8988T (cell line): ENCODE measurements at places on chromosomes 3 and 15.

- DNase-seq = no peak
These were observed 58.9 kb downstream of the RAB7A start for GRCh38 chr3:128784843-128785242.

- no peak for DNase-seq
These were observed 41.1 kb upstream of the SRGAP3 start for GRCh38 chr3:9290566-9290965.

DNA sequence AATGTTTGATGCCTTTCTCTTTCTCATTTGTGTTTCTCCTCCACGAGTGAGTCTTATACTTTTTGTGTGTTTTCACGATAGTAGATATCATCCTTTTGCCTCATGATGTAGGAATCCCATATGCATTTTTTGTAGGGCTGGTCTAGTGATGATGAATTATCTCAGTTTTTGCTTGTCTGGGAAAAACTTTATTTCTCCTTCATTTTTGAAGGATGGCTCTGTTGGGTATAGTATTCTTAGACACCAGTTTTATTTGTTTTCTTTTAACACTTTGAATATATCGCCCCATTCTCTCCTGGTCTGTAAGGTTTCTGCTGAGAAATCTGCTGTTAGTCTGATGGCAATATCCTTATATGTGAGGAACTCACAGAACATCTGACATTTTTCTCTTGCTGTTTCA is 18.3 kb downstream of the CEP63 start:
- no peak for DNase-seq

DNA sequence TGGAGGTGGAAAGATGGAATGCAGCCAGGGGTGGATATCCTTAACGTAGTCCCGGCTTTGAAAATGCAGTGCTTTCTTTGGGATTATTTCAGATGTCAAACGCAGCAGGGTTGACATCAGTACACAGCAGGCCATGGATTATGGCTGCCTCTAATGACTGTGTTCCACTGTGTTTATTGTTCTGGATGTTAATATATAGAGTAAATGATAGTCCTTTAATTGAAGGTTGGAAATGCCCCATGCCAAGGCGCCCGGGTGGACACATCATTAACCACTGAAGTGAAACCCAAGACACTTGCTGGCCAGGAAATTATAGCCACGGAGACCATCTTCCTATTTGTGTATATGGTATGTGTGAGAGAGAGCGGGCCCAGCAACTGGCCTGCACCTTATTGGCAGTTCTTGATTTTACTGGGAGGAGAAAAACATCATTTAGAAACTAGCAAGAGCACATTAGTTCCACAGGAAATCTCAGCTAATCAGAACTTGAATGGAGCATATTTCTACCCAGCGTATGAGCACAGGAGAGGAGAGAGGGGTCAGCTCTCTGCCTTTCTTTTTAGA is 254.9 kb upstream of the RASGRP1 start:
- DNase-seq = no peak

- no peak for DNase-seq
These were observed 42.7 kb downstream of the GOLGA6A start for GRCh38 chr15:74039656-74040010.

DNA sequence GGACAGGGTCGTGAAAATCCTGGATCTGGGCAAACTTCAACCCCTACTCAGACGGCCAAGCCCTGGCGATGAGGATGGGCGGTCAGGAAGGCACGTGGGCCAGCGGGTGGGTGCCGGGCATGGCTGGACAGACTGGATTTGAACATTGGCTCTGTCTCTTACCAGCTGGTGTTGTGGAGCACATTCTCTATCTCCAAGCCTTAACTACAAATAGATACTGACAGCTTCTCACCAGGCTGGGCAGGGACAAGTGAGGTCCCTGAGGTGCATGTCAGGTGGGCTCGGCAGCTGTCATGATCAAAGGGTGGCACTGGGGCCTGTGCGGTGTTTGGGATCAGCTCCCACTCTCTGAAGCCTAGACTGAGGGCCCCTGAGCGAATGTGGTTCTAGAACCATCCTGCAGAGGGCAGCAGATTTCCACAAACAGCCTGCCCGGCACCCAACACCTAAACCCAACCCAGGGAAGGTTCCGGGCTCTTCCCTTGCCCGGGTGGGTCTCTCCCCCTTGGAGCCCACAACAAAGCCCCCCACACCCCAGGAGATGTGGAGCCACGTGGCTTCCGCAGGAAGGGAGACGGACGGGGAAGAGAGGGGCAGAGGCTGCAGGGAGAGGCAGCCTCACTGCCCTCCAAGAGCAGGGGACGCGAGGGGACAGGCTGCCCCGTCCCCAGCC is 58.4 kb downstream of the RGMA start:
- DNase-seq = peak; percentile 69

DNA sequence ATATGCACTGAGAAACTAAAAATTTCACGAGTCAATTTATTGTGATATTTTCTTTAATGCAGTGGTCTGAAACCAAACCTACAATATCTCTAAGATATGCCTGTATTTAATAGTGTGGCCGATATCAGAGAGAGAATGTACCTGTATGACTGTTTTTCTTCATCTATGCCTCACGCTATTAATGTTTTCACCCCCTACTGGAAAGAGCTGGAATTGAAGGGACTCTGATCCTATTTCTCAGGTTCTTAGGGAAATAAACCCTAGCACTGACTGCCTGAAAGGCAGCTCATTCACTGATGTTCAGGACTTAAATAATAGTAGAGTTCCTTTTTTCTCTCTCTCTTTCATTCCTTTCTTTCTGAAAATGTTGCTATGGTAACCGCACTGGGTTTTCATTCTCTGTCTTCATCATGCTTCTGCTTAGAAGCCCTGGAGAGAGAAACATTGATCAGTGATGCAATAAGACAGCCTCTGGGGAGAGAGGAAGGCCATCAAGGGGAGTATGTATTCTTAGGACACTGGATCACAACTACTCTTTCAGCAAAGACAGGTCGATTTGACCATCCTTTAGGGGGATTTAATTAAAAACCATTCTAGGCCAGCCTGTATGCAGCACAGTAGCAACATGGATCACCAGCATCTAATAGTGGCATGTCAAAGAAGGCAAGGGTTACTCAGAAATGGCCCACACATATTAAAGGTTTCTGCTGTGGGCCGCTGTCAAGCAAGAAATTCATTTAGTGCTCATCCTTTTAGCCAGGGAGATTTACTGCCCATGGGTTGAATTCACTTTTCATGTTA is 1135.7 kb downstream of the IGSF11 start:
- DNase-seq = no peak

- DNase-seq = peak; percentile 46
These were observed 226.7 kb upstream of the C2CD4B start for GRCh38 chr15:62391641-62392262.

- DNase-seq = no peak
These were observed 30.1 kb downstream of the PXYLP1 start for GRCh38 chr3:141261472-141262307.

GRCh38 chr15:92954578-92954977 is 54.5 kb downstream of the CHD2 start:
- DNase-seq = no peak

DNA sequence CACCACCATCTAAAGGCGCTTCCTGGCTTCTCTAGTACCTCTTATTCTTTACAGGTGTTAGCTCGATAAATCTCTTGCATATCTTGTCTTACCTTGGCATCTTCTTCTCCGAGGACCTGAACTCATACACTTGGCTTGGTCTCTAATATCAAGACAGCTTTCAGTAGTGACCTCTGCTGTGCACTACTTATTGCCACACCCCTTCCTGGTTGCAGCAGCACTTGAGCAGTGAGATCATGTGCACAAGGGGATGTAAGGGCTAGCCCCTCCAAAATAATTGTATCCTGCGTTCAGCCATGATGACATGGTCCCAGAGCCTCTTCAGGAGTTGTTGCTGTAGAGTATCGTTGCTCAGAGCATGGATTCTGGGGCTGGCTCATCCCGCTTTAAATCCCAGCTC is 1.3 kb upstream of the PLA1A start:
- no peak for DNase-seq

GRCh38 chr3:120516136-120516535 is 65.3 kb upstream of the FSTL1 start:
- no peak for DNase-seq

DNA sequence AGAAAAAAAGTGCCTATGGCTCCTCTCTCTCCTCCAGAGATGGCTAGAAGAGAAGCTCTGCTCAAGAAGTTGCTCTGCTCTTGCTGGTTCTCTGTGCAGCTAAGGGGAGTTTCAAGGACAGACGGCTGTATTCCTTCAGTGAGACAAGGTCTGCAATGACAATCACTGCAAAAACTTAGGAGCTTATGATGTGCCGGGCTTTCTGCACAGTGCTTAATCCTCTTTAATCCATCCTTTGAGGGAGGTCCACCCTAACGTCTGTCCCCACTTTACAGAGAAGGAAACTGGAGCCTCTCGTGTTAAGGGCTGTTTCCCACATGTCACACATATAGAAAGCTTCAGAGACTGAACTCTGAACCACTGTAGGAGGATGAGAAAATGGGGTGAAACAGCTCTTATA is 260.6 kb downstream of the MEX3B start:
- no peak for DNase-seq

DNA sequence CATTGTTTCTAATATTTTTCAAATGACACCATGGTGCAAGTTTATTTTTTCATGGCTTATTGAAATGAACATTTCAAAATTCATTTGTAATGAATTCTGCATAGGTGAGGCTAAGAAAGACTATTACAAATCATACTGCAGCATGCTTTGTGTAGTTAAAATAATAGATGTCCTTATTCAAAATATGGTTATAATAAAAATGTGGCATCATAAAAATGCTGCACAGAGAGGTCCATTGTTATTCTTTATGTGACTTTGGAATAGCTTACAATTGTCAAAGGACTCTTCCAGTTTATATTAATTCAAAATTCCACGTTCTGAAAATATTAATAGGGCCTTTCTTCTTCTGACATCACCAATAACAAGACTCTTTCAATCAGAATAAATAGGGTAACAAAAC is 222.7 kb downstream of the GAP43 start:
- DNase-seq = no peak

DNA sequence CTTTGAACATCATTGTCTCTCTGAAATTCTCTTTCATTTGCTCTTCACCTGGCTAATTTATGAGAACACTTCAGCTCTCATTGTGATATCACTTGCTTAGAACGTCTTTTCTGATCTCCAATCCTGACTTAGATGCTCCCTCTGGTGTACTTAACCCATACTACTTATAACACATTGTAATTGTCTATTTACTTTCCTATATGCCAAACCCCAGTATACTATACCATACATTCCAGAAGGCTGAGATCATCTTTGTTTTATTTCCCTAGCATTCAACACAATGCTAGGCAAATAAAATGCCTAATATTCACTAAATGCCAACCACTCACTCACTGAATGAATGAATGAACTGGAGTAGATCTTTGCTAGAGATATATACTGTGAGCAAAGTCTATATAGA is 27.0 kb upstream of the PEX5L start:
- no peak for DNase-seq

DNA sequence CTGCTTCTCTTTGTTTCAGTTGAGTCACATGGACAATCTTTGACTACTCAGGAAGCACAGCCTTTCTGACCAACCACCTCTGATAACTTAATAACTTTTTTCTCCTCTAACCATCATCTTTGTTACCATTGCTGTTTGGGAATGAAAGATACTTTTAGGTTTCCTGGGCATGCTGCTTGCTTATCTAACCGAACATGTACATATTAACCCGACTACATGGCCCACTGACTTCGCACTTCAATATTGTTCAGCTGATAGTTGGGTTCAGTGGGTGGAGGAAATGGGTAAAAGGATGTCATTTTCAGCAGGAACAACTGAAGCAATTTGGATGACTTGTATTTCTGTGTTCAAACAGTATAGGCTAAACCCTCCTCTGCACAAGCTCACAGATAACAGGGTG is 214.3 kb downstream of the SQOR start:
- no peak for DNase-seq

DNA sequence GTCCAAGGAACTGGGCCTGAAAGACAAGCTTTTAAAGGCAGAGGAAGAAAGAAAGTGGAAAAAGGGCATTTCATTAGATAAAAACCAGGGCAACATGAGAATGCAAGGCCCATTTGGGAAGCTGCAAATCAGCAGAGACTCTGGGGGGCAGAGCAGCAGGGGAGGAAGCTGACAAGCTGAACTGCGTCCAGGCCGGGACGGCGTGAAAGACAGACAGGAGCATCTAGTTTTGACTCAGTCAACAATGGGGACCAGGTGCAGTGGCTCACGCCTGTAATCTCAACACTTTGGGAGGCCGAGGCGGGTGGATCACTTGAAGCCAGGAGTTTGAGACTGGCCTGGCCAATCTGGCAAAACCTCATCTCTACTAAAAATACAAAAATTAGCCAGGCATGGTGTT is 69.9 kb downstream of the CDC25A start:
- no peak for DNase-seq

- no peak for DNase-seq
These were observed 32.7 kb downstream of the RNF13 start for GRCh38 chr3:149845570-149846244.

DNA sequence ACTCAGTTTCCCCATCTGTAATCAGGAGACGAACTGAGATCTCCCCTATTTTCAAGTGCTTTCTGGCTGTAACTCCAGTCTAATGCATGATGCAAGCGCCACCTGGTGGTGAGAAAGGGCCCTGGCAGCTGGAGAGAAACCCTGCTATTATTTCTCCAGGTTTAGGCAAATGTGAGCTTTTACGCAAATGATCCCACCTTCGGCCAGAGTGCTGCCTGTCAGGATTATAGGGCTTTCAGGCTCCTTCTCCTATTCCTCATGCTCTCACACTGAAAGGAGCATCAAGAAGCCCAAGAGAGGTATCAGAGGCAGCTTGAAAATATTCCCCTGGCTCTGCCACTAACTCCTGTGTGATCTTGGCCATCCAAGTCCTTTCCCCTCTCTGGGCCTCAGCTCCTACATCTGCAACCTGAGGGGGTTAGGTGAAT is 93.9 kb upstream of the RASGRF1 start:
- DNase-seq = peak; percentile 23

DNA sequence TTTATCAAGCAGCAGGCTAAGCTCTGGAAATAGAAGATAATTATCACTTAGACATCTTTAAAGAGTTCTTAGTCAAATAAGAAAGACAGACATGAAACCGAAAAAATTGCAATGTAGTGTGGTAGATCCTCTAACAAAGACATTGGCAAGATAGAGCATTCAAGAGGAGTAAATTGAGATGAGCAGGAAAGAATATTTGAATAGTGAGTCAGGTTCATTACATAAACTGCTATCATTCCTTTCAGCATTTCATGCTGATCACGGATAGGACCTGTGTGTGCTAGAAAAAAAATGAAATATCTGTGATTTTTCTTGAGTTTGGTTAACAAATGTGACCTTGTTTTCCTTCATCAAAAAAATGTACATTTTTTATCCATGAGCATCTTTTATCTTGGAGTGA is 460.9 kb downstream of the OTOL1 start:
- DNase-seq = no peak

DNA sequence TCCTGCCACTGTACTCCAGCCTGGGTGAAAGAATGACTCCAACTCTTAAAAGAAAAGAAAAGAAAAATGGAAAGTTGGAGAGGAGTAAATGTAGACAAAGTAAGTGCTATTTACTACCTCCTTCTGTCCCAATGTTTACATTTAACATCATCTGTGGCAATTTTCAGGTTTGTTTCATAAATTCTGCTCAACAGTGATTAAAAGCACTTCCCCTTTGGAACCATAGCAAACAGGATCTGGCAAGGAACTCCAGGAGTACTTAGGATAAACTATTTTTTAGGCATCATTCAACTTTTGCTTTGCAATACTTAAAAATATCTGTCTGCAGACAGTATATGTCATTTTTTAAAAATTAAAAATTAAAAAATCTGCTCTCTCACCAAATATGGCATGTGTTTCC is 5.5 kb upstream of the CX3CR1 start:
- no peak for DNase-seq
